ENCODE measurements at places on chromosomes 6 and 20.

GRCh38 chr20:35870541-35871258 is 83.6 kb downstream of the SCAND1 start:
- no peak for DNase-seq

DNA sequence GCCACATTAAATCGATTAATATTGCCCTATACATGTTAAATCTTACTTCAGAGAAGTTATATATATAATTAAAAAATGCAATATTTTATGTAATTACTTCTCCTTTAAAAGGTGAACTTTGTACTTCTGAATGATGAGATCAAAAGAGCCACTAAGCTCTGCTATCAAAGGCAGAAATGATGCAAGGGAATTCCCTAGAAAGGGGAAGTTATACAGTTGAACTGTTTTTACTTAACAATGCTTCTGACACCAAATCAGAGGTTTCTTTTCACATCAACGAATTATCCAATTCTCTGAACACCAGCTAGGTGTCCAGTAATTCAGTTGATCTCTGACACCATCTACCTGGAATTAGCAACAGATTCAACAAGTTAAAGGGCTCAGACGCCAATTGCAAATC is 319.9 kb upstream of the TSHZ2 start:
- no peak for DNase-seq

GRCh38 chr6:36280467-36280866 is 10.6 kb downstream of the PNPLA1 start:
- DNase-seq, result no peak

DNA sequence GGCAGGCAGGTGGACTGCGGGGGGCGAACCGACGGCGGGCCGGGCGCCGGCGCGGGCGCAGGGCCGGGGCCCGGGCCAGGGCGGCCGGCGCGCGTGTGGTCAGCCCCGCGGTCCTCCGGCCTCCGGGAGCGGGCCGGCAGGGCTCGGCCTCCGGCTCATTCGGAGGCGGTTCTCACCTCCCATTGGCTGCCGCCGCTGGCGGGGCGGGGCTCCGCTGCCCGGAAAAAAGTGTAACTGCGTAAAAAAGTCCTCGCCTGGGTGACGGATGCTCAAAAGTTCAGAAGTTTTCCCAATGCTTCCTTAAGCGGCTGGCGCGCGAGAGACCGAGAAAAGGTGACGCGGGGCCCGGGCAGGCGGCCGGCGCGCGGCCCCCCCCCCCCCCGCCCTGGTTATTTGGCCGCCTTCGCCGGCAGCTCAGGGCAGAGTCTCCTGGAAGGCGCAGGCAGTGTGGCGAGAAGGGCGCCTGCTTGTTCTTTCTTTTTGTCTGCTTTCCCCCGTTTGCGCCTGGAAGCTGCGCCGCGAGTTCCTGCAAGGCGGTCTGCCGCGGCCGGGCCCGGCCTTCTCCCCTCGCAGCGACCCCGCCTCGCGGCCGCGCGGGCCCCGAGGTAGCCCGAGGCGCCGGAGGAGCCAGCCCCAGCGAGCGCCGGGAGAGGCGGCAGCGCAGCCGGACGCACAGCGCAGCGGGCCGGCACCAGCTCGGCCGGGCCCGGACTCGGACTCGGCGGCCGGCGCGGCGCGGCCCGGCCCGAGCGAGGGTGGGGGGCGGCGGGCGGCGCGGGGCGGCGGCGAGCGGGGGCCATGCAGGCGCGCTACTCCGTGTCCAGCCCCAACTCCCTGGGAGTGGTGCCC is at the start of gene FOXC1:
FOXC1 (plus strand) TSS at position 268 of the 849 bp plus-strand sequence; CDS start at position 799, 531 bp downstream.
- peak; percentile 61 for DNase-seq

GRCh38 chr20:41072190-41072863 is 43.7 kb downstream of the TOP1 start:
- DNase-seq, result no peak

DNA sequence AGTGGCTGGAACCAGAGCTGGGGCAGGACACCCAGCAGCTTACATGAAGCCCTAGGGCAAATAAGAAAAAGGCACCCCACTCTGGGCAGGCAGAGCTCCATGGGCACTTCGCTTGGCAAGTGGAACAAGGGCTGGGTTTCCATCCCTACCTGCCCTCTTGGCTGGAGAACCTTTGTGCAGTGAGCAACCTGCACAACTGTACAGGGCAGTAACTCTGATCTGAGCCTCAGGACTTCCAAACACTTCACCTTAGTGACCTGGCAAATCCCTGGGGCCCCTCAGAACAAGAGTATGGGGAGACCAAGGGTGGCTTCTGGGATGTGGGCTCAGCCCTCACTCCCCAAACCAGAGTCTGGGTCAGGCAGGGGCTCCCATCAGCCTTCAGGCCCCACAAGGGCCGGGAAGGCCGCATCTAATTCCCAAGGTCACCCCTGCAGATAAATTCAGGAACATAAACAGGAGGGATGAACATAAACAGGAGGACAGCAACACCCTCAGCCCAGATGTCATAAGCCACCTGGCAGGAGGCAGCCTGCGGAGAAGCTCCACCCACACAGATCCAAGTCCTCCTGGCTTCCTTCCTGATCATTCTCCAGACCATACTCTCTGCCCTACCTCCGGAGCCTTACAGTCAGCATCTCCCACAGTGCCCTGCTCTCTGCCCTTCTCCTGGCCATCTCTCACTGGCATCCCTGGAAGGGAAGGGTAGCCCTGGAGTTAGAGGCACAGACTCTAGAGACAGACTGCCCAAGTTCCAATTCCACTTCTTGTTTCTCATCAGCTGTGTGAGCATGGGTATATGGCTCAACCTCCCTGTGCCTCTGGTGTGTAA is 37.5 kb downstream of the HNF4A start:
- no peak for DNase-seq

- DNase-seq, result no peak
Observed at GRCh38 chr6:86502497-86502896, 434.8 kb upstream of the HTR1E start.
